NCI-H1092 treated with DMSO at 0.1 percent for 48 hours (cell line): ENCODE measurements at places on chromosomes 2 and 18.

GRCh38 chr2:15795426-15795825, 144.9 kb upstream of the MYCN start:
- DNase-seq, result no peak

GRCh38 chr18:69636529-69637301, 236.0 kb downstream of the DOK6 start:
- peak; percentile 7 for DNase-seq

DNA sequence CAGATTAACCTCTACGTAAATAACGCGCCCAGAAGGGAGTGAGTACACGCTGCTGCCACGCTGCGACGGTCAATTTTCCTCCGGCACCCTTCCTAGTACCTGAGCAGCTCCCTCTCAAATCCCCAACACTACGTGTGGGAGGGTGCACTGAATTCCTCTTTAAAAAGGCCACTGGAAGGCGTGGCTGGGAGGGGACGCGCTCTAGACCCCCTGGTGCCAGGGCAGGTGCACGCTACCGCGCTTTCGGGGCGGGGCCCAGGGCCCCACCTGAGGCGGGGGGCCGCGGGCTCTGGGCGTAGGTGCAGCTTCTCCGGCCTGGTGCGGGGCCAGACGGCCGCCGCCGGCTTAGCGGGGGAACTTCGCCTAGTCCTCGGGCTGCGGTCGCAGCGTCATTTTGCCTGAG, 668 bp upstream of the ANKRD12 start:
- DNase-seq, result peak; percentile 66

DNA sequence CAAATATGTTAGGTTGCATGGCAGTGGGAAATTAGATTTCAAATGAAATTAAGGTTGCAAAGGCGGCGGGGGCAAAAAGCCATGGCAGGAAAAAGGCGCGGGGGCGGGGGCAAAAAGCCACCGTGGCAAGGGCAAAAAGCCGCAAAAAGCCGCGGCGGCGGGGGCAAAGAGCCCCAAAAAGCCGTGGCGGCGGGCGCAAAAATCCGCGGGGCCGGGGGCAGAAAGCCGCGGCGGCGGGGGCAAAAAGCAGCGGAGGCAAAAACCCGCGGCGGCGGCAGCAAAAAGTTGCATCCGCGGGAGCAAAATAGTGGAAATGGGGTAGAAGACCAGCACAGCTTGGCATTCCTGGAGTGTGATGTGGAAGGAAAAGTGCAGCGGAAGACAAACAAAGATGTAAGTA, 417.1 kb downstream of the ANKRD30B start:
- no peak for DNase-seq

DNA sequence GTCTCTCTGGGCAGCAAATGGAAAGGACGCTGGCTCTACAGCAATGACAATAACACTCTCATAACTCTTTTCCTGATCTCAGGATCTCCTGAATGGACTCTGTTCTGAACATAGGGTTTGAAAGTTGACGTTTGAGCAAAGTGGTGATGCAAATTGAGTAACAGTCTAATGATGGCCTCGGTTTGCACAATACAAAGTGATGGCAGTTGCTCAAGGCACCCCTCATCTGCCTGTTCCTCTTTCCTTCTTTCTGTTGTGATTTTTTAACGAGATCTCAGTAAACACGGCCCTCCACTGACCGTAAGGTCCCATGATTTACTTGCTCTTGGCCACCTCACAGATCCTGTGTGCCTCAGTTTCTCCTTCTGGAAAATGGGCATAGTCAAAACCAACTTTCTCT, 303.6 kb downstream of the SLC8A1 start:
- no peak for DNase-seq

GRCh38 chr2:238162846-238163441, 4.2 kb downstream of the ERFE start:
- no peak for DNase-seq

GRCh38 chr2:235087832-235088495, 136.1 kb downstream of the SH3BP4 start:
- DNase-seq, result peak; percentile 11

- DNase-seq, result peak; percentile 14
Measured at GRCh38 chr2:127826047-127826446, 15.1 kb upstream of the WDR33 start.

DNA sequence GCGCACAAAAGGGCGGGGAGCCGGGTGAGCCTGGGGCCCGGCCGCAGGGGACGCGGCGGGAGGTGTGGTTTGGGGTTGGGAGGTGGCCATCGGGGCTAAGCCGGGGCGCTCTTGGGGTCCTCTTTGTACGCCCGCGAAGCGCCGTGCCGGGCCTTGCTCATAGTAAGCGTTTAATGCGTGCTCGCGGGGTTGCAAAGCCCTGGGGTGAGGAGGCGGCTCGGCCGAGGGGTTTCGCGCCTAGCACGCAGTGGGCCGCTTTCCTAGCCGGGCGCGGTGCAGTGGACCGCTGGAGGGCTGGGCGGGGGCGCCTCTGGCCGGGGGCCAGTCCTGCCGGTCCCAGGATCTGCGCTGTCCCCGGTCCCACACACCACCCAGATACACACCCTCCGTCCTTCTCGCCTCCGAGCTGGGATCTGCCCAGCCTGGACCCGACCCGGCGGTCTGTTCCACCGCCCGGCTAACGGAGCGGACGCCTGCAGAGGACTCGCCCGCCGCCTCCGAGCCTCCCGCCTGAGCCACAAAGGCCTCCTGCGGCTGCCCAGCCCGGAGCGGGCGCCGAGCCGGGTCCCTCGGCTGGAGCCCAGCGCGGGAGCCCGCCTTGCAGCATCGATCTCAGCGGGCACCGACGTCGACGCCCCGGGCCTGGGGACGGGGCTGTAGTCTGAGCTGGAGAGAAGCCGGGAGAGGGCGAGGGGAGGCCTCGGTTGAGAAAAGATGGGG, 564 bp downstream of the DPYSL5 start:
- peak; percentile 47 for DNase-seq

GRCh38 chr2:230124757-230125431, 56.2 kb upstream of the SLC16A14 start:
- DNase-seq, result no peak

DNA sequence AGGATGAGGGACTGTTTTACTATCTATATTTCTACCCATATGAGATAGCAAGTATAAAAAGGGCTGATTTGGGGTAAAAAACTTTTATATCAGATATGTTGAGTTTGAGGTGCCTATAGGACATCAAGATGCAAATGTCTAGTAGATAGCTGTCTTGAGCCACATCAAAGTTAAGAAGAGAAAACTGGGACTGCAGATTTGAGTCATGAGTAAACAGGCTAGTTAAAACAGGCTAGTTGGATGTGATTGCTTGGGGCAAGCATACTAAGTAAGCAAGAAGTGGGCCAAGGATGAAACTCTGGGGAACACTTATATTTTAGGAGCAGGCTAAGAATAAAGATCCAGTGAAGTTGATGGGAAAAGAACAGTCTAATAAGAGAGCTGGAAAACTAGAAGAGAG, 2.8 kb upstream of the SCRN3 start:
- DNase-seq, result no peak

DNA sequence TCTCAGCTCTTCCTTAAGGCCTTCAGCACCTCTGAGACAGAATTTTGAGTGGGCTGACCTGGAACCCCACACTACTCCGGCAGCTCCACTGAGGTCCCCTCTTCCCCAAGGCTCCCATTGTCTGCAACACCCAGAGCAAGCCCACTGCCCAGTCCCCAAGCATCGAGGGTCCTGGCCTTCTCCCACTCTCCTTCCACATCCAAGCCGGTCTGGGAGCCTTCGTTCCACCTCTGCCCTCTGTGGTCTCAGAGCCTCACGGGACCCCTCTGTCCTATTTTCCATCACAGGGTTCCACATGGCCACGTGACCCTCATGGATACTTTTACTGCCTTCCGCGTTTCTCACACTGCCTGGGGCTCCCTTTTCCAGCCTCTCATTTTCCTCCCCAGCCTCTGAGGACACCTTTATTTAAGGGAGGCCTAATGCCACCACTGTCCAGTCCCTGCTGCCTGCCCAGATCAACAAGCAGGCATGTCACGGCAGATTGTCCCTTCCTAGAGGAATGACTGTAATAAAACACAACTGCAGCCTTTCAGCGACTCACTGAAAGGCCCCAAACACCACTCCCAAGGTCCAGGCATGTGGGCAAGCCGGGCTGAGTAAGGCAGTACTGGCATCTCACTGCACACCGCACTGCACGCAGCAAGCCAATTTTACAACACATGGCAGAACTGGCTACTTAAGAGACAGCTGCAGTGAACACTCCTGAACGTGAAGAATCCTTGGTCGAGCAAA, 7.9 kb upstream of the SALL3 start:
- DNase-seq, result no peak

- DNase-seq, result no peak
Measured at GRCh38 chr18:79203017-79203605, 133.9 kb downstream of the ATP9B start.

DNA sequence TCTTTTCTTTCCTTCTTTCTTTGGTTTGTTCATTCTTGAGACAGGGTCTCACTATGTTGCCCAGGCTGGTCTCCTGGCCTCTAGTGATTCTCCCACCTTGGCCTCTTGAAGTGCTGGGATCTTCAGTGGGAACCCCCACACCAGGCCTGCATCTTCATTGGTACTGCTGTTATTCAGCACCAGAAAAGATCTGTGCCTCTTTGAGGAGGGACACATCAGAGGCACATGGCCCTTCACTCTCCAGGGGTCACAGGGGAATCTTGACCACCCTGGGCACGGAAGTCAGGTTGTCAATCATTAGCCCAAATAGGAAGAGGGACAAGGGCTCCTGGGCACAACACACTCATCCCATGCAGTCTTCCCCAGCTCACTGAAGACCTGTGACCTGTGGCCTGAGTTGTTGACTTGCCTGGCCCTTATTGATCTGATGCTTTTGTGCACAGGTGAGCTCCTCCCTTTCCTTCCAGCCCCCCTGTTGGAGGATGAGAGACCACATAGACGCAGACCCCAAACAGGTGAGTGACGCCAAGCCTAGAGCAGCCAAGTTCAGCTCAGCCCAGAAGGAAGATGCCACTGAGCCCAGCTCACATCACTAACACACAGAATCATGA, 33.0 kb upstream of the ODC1 start:
- DNase-seq, result no peak

DNA sequence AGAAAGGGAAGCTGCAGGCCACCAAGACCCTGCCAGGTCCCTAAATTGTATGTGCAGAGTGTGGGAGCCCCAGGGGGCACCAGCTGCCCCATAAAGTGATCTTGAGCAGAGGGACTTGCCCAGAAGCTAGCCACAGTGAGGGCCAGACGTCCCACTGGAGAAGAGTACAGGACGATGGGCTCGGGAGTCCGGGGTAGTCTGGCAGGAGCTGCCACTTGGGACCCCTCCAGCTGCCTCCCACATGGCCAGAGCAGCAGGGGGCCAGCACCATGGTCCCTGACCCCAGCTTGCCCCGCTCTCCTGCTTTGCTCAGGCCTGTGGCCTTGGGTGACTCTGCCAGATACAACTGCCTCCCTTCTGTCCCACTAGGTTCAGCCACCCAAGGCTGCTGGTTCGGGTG, 11.7 kb upstream of the LOXHD1 start:
- DNase-seq, result no peak

DNA sequence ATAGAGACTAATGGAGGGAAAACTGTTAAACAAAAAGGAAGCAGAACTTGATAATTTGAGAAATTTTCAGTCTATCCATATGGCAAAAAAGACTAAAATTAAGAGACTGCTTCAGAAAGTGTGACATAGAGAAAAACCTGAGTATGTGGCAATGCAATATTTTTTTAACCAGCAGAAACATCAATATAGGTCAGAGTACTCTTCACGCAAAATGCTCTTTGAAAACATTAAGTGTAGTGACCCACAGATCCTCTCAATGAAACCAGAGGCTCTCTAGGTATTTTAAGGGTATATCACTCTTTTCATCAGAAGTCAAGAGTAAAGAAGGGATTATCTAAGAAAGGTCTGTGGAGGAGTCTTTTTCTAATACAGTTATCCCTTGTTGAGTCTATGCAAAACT, 1394.8 kb downstream of the DSC3 start:
- DNase-seq, result no peak

DNA sequence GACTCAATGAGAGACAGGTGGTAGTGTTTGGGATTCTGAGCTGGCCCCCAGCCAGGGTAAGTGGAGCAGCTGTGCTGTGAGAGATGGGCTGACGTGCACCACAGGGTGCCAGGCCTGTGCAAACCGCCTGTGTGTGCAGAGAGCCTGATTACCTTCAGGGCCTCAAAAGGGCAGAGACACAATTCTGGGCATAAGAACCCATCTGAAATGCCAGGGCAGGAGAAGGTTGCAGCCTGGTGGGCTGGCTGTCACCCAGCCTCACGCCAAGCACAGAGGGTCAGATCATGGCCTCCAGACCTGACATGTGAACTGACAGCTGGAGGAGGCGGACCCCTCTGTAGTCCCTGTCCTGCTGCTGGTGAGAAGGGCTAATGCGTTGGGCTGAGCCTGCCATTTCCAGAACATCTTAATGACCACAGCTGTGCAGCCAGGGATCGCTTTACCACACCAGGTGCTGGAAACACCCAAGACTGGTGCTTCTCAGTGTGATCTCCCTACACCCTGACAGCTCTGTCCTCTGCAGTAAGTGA, 100.9 kb downstream of the ARL4C start:
- peak; percentile 92 for DNase-seq

- peak; percentile 1 for DNase-seq
Measured at GRCh38 chr18:7755753-7756475, 188.8 kb downstream of the PTPRM start.

DNA sequence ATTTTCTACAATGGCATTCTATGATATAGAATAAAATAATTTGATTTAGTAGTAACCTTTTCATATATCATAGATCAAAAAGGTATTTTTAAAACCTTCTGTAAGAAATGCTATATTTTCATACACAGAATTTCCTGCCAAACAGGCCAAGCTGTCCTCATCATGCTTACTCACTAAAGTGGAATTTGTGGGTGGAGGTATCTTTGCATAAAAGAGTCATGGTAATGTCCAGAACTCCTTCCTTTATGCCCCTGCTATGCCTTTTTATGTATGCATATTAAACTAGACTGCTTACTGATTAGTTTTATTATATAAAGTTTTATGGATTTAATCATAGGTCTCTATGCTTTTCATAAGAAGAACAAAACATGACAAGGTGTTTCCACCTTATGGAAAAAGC, 27.5 kb upstream of the MARCHF7 start:
- DNase-seq, result no peak

DNA sequence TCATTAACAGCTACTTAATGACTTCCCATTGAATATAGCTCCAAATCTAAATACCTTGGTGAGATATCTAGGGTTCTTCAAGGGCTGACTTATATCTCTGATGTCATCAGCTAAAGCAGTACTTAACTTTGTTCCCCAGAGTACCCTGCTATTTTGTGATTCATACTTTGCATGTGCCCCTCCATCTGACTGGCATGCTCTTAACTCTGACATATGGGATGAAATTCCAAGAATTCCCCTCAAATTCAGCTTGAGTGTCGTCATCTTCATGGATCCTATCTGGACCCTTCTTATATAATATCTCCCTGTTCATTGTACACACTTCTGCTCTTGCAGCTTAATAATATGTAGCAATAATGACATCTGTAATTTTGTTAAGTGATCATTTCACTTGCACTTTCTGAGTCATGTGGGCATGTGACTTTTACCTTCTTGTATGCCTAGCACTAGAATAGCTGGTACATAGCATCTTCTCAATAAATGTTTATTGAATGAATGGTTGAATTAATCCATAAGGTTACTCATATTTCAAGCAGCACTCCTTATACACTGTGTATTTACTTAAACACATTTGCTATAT, 172.9 kb downstream of the WDR7 start:
- no peak for DNase-seq
